ENCODE measurements at places on chromosomes 13 and 19. TPM values are rescaled to one million over a fixed set of nuclear protein-coding genes. Genes with fewer than 3 reads are reported as not detected.

Gene DDX49
- total RNA-seq, result 22.2 TPM

Gene TNFSF11
- not detected for total RNA-seq

Gene COG6
- 21.8 TPM for total RNA-seq

Gene TGDS
- total RNA-seq, result 4.6 TPM

Gene VPS36
- total RNA-seq, result 34.7 TPM

Gene RHPN2
- 2.4 TPM for total RNA-seq

Gene GNA15
- total RNA-seq, result 2.1 TPM

Gene GPC6
- total RNA-seq, result 1.6 TPM

Gene ELAVL1
- 53.3 TPM for total RNA-seq

Gene CERS4
- total RNA-seq, result 20.9 TPM

Gene PRR22
- 0.84 TPM for total RNA-seq

GRCh38 chr19:34499155-34499834 is 17.7 kb downstream of the WTIP start:
- DNase-seq, result no peak

GRCh38 chr13:114065141-114065925 is 67.1 kb downstream of the RASA3 start:
- peak; percentile 88 for DNase-seq

GRCh38 chr13:35159041-35159440 is 217.0 kb downstream of the NBEA start:
- no peak for DNase-seq

GRCh38 chr19:33375156-33375836 is 1.8 kb downstream of the CEBPG start:
- no peak for DNase-seq

DNA sequence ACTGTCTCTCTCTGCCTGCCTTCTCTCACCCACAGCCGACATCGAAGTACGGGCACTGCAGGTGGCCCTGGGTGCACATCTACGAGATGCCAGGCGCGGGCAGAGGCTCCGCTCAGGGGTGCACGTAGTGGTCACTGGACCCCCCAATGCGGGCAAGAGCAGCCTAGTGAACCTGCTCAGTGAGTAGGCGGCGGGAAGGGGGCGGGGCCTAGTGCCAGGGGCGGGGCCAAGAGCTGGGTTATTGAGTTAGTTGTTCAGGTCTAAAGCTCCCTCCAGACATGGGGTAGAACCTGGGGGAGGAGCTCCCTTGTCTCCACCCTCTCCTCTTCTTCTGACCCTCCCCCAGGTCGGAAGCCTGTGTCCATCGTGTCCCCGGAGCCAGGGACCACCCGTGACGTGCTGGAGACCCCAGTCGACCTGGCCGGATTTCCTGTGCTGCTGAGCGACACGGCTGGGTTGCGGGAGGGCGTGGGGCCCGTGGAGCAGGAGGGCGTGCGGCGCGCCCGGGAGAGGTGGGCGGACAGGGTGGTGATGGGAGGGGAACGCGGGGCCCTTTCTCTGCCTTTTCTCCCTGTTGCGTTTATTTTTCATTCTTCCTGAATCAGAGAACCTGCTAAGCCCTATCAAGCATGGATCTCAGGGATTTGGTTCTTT is 1.9 kb downstream of the GTPBP3 start:
- no peak for DNase-seq

- DNase-seq, result no peak
Measured at GRCh38 chr13:98490195-98490836, 86.6 kb downstream of the STK24 start.

DNA sequence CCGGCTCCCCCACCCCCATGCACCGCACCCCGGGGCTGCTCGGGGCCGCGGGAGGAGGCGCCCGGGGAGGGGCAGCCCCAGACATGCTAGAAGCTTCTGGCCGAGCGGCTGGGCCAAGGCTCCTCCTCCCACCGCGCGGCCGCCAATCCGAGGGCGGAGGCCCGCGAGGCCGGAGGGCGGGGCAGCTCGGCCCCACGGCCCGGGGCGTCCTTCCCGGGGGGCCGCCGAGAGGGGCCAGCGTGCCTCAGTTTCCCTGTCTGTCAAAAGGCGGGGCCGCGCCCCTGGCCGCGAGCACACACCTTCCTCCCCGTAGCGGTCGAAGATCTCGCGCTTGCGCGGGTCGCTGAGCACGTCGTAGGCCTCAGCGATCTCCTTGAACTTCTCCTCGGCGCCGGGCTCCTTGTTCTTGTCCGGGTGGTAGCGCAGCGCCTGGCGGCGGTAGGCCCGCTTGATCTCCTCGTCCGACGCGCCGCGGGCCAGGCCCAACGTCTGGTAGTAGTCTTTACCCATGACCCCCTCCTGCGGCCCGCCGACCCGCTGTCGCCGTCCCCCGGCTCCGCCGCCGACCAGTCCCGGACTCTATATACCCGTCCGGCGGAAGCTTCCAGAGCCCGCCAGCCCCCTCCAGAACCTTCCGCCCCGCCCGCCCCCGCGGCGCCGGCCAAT is at the start of gene DNAJB1:
Gene DNAJB1 (minus strand): TSS at position 558 of the 666 bp plus-strand sequence. CDS start 48 bp downstream, at position 510.
- DNase-seq, result peak; percentile 91

- DNase-seq, result no peak
Measured at GRCh38 chr13:45564133-45564776, 51.3 kb downstream of the ERICH6B start.

GRCh38 chr19:36049080-36049698 is 4.9 kb downstream of the THAP8 start:
- DNase-seq, result no peak

DNA sequence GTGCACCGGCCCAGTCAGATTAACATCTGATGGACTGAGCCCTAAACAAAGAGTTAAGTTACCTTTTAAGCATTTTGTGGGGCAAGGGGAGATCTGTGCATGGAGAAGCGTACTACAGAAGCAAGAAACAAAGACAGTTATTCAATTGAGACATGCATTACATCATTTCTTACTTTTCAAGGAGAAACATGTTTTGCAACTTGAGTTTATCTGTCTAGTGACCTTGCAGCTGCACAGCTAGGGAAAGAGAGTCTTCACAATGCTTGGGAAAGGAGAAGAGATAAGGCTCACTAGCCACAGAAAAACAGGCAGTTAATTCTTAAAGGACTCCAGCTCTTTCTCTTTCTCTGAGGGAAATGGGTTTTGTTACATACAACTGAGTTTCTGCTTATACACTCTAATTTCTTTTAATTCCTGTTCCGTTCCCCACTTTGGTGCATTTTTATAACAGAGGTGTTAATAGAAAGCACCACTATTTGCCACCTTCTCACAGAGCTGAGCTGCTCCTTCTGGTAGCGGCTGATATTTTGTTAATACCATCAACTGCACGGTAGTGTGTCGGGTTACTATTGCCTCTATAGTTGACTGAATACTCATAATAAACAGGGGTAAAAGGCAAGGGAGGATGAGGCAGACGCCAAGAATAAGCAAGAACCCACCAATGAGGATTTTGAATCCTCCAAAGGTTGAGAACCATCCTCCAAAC is 55.9 kb downstream of the ZNF431 start:
- no peak for DNase-seq

GRCh38 chr13:37488726-37489125 is 109.8 kb downstream of the POSTN start:
- no peak for DNase-seq

DNA sequence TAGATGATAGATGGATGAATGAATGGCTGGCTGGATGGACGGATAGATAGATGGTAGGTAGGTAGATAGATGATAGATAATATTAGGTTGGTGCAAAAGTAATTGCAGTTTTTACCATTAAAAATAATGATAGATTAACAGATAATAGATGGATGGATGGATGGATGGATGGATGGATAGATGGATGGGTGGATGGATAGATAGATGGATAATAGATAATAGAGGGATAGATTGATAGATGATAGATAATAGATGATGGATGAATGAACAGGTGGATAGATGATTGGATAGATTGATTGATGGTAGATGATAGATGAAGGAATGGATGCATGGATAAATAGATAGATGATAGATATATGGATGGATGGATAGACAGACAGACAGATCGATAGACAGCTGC is 87.9 kb upstream of the RAP2A start:
- no peak for DNase-seq

DNA sequence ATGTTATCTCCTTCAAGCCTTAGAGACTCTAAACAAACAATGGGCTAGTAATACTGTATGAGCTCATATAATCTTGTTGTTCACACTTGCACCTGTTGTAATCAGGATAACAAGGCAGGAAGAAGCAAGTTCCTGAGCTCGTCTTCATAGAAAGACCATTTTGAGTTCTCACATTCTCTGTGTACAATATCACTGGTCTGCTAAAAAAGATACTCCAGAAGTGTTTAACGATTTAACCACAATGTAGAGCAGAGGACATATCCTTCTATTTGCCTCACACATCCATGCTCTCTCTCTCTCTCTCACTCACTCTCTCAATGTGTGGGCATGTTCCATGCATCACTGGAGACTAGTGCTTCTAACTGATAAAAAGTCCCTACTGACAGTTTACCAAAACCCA is 122.9 kb downstream of the MIPEP start:
- DNase-seq, result no peak

DNA sequence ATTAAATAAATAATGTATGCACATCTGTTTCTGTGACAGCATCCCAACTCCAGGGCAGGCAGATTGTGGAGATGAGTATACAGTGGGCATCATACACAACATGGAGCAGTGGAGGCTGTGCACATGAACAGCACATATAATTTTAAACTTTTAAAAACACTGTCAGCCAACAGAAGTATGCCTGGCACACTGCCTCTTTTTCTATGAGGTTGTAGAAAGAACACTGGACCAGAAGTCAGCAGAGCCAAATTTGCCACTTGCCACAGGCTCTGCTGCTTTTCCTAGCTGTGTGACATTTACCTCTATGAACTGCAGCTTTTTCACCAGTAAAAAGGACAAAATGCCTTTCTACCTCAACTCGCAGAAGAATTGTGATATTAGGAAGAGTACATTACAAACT is 118.7 kb downstream of the FRY start:
- no peak for DNase-seq

- DNase-seq, result no peak
Measured at GRCh38 chr19:16944626-16945363, 56.0 kb downstream of the F2RL3 start.

- no peak for DNase-seq
Measured at GRCh38 chr13:71831716-71832115, 35.3 kb downstream of the DACH1 start.

- DNase-seq, result no peak
Measured at GRCh38 chr13:111411151-111411858, 90.9 kb downstream of the TEX29 start.

DNA sequence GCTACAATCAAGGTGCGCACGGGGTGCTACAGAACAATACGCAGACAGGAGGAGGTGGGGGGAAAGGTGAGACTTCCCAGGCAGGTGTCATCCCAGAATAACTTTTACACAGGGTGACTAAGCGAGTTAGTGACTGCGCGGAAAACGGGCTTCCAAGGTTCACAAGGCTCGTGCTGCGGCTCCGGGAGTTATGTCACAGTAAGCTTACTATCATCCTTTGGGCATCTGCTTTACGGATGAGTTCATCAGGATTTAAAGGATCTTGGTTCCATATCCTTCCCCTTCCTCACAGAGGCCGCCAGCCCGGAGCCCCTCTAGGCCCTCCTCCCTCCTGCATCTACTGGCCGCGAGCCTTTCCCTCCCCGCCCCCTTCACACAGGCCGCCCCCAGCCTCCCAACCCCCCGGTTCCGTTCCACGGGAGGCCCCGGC is 474 bp upstream of the IFT88 start:
- DNase-seq, result no peak

DNA sequence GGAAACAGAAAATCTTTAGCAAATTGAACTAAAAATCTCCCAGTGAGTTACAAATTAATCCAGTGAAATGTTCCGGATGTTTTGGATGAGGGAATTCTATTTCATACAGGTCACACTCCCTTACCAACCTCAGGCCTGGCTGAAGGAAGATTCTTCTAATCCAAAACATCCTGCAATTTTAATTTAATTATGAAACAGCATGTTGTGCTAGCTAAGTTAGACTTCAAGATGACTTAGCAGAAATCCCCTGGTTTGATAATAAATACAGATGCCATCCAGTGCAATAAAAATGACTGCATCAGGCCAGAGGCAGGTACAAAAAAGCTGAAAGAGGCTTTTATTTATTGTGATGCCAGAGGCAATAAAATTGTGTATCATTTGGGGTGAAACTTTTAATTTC is 96.7 kb upstream of the CLDN10 start:
- DNase-seq, result no peak

DNA sequence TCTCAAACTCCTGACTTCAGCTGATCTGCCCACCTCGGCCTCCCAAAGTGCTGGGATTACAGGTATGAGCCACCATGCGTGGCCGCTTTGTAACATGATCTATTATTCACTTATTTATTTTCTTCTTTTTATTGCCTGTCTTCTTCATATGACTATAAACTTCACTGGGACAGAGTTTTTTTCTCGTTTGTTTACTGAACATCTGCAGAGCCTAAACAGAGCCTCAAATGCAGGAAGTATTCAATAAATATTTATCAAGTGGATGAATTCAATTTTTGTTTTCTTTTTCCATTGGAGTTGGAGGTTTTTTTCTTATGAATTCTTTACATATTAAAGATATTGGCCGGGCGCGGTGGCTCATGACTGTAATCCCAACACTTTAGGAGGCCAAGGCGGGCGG is 54.7 kb downstream of the SKA3 start:
- DNase-seq, result no peak

GRCh38 chr19:19549804-19550464 is 11.9 kb downstream of the CILP2 start:
- DNase-seq, result no peak

DNA sequence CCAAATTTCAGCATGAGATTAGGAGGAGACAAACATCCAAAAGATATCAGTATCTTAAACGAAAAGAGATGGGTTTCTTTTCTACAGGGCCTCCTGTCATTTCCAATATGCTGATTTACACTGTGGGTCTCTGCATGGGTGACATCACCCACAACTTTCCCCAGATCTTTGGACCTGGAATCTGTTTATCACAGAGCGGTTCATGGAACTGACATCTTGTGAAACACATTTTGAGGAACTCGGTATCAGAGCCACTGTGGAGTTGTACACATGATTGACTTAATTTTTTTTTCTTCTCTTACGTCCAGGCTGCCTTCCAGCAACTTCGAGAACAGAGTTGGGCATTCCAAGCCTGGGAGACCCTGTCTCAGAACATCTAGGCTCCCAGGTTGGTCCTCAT is 80.2 kb upstream of the SERP2 start:
- DNase-seq, result no peak

DNA sequence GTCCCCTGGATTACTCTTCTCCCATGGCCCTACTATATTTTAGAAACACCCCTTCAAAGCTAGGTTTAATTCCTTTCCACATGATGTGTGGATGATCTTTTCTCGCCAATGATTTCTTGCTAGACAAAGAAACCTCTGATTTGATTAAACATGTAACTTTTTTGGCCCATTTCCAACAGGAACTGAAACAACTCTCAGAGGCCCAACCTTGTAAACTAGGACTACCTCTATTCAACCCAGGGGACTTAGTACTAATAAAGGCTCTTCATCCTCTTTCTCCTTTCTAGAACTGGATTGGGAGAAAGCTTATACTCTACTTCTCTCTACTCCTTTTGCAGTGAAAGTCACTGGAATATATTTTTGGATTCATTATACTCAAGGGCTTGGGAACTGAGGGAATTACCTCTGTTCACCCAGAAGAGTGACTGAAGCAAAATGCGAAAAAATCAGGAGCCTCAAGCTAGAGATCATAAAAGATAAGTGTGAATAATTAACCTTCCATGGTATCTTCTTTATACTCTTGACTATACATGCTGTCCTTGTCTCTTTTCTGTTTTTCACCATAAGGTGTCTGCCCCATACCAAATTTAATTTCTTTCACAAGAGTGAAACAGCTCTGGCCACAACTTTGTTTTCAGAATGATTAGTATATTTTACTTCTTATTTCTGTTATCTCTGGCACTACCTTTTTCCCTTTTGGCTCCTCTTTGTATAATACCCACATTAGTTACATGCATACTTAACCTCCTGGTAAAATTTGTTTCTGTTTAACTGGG is 977.6 kb downstream of the SLITRK5 start:
- no peak for DNase-seq

GRCh38 chr19:4802711-4803110 is 11.2 kb downstream of the FEM1A start:
- DNase-seq, result peak; percentile 78
